ENCODE measurements at places on chromosomes 1 and 21. TPM values are rescaled to one million over a fixed set of nuclear protein-coding genes. Genes with fewer than 3 reads are reported as not detected.

LRRC42 gene
- total RNA-seq: 13.8 TPM

PLK3 gene
- total RNA-seq: 82.0 TPM

CYP2J2 gene
- 0.54 TPM for total RNA-seq

DNA sequence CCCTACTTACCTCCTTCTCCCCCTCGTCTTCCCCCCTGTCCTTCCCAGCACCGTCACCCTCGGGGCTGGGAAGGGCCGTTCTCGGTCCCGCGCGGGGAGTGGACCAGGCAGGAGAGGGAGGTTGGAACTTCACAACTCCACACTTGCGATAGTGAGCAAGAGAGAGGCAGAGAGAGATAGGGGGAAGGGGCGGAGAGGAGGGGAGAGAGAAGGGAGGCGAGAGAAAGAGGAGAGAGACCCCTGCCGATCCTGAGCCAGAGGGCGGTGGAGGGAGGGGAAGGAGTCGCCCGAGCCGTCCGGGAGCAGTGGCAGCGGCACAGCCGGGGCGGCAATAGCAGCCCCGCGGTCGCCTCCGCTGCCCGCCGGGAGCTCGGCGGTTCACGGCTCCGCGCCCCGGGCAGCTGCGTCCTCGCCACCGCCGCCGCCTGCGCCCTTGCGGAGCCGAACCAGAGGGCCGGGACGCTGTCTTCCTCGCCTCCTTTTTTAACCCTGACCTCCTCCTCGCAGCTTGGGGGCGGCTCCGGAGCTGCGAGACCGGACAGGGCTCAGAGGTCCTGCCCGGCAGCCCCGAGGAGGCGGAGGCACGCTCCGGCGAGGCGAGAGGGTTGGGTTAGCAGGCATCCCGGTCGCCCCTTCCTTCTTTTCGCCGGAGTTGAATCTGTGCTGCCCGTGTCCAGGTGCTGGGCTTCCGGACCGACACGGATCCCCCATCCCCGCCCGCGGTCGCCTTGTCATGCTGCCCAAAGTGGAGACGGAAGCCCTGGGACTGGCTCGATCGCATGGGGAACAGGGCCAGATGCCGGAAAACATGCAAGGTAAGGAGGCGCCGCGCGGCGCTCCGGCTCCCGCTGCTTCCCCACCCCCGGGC is 11.7 kb downstream of the NR5A2 start:
- no peak overlapping the region for H3K27ac ChIP-seq
- H3K4me1 ChIP-seq: peaks cover 40% of the 10 kb centered on the region
- H3K4me3 ChIP-seq: peak overlapping the region; percentile 85
- peak; percentile 48 for DNase-seq
- peaks cover 59% of the 10 kb centered on the region for H3K27me3 ChIP-seq

GRCh38 chr1:167122121-167122480 is 28.2 kb downstream of the STYXL2 start:
- H3K36me3 ChIP-seq: no peaks in the 10 kb centered on the region

GRCh38 chr1:29502225-29502910 is 266.0 kb downstream of the PTPRU start:
- no peak overlapping the region for H3K27ac ChIP-seq
- peaks cover 29% of the 10 kb centered on the region for H3K27me3 ChIP-seq
- no peak for DNase-seq
- H3K36me3 ChIP-seq: no peaks in the 10 kb centered on the region

DNA sequence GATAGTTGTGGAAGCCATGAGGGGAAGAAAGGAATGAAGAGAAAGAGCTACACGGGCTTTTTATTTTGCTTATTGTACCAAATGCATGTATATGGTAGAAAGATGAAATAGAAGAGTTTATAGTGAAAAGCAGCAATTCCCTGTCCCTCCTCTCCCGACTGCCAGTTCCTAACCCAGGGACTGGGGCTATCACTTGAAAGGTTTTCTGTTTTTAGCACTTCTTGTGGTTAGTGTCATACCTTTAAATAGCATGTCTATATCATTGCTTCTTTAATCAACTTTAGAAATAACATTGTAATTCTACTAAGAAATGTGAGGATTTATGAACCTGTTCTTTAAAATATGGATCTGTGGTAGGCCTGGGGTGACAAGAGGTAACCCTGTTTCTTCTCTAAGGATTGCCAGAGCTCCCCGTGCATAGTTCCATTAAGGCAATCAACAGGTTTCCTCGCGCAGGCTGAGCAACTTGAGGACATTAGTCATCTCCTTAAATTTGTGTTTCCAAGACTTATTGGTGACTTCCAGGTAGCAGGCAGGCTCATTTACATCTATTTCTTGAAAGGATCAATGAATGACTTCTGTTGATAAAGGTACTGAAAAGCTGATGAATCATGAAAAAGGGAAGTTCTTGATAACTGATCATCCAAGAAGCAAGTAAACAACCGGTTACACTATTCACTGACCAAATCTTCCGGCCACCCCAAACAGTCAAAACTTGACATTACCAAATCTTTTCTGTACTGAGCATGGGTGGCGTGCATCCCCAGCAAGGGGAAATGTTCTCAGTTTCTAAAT is 37.8 kb upstream of the S1PR1 start:
- H3K36me3 ChIP-seq: no peaks in the 10 kb centered on the region
- peak overlapping the region; percentile 9 for H3K27ac ChIP-seq
- H3K27me3 ChIP-seq: no peaks in the 10 kb centered on the region
- H3K4me1 ChIP-seq: peaks cover 16% of the 10 kb centered on the region
- DNase-seq: no peak

- H3K4me3 ChIP-seq: peak overlapping the region; percentile 98
- no peak for DNase-seq
- H3K36me3 ChIP-seq: peaks cover 56% of the 10 kb centered on the region
- H3K4me1 ChIP-seq: peaks cover 37% of the 10 kb centered on the region
- H3K27ac ChIP-seq: peak overlapping the region; percentile 7
- H3K27me3 ChIP-seq: no peaks in the 10 kb centered on the region
Observed at GRCh38 chr1:85258536-85259117, 835 bp downstream of the C1orf52 start.

- no peak overlapping the region for H3K4me3 ChIP-seq
- no peaks in the 10 kb centered on the region for H3K36me3 ChIP-seq
- no peak for DNase-seq
Observed at GRCh38 chr1:38915352-38915948, 26.2 kb downstream of the RHBDL2 start.

- peaks cover 2% of the 10 kb centered on the region for H3K27me3 ChIP-seq
- H3K4me1 ChIP-seq: no peaks in the 10 kb centered on the region
- DNase-seq: no peak
- no peak overlapping the region for H3K4me3 ChIP-seq
Observed at GRCh38 chr1:218931324-218931723, 242.4 kb upstream of the LYPLAL1 start.

DNA sequence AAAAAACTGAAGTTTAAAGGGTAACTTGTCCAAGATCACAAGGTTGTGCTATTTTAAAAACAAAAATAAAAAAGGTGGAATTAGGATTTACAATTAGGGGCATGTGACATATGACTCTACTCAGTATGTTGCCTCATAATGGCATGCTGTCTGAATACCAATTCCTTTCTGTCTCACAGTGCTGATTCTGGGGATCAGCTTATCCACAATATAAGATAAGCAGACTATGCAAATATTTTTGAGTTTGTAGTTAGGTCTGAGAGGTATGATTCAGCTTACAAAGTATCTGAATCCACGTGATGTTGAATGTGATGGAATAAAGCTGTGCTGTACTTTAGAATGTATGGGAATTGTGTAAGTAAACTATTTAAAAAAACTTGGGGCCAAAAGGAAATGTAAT is 216.6 kb downstream of the HHIPL2 start:
- no peak overlapping the region for H3K4me3 ChIP-seq
- DNase-seq: no peak
- no peaks in the 10 kb centered on the region for H3K4me1 ChIP-seq
- peaks cover 3% of the 10 kb centered on the region for H3K27me3 ChIP-seq
- H3K27ac ChIP-seq: no peak overlapping the region
- no peaks in the 10 kb centered on the region for H3K36me3 ChIP-seq

DNA sequence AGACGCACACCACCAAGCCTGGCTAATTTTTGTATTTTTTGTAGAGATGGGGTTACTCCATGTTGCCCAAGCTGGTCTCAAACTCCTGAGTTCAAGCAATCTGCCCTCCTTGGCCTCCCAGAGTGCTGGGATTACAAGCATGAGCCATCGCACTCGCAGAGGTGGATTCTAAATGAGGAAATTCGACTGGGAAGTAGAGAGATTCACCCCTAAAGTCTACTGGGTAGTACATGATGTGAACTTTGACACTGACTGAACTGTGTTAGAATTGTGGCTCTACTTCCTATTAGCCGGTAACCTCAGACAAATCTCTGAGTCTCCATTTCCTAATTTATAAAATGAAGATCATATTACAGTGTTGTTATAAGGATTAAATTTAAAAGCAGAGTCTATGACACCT is 276.0 kb upstream of the NR5A2 start:
- peaks cover 7% of the 10 kb centered on the region for H3K27me3 ChIP-seq
- no peak overlapping the region for H3K4me3 ChIP-seq
- H3K4me1 ChIP-seq: no peaks in the 10 kb centered on the region
- H3K36me3 ChIP-seq: no peaks in the 10 kb centered on the region
- DNase-seq: no peak
- no peak overlapping the region for H3K27ac ChIP-seq

All from activated B cell treated with CpG ODN at 0.5 μM for 24 hours (primary cell).